ENCODE measurements at places on chromosomes 7 and 10.

- H3K36me3 ChIP-seq, result no peaks in the 10 kb centered on the region
- no peak for DNase-seq
- H3K4me3 ChIP-seq, result no peak overlapping the region
- H3K27me3 ChIP-seq, result peaks cover 23% of the 10 kb centered on the region
- H3K4me1 ChIP-seq, result no peaks in the 10 kb centered on the region
Measured at GRCh38 chr10:26173837-26174236, 42.7 kb upstream of the GAD2 start.

DNA sequence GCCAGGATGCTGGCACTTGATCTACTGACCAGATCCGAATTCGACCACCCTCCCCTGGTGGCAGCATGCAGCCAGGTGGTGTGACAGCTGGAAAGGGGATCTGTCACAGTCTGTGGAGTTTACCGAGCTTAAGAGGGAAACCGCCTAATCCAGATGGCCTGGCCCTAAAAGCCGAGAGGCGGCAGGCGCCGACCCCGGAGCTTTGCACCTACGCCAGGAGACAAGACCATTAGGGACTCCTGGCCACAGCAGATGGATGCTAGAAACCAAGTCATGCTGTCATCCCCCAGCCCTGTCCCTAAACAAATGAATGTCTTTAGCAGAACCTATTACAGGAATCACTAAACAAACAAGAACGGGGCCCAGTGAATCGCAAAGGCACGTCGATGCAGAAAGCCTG, 27.7 kb downstream of the RCC1L start:
- no peak overlapping the region for H3K27ac ChIP-seq
- H3K27me3 ChIP-seq, result no peaks in the 10 kb centered on the region
- no peak for DNase-seq
- H3K4me3 ChIP-seq, result no peak overlapping the region

GRCh38 chr7:86991771-86992191, 67.7 kb downstream of the ELAPOR2 start:
- no peak overlapping the region for H3K27ac ChIP-seq
- H3K27me3 ChIP-seq, result no peaks in the 10 kb centered on the region

GRCh38 chr7:104772405-104773345, 241.3 kb upstream of the KMT2E start:
- no peak overlapping the region for H3K27ac ChIP-seq
- no peaks in the 10 kb centered on the region for H3K4me1 ChIP-seq
- H3K4me3 ChIP-seq, result no peak overlapping the region
- no peaks in the 10 kb centered on the region for H3K27me3 ChIP-seq
- H3K36me3 ChIP-seq, result no peaks in the 10 kb centered on the region
- DNase-seq, result no peak

- DNase-seq, result peak; percentile 52
- no peak overlapping the region for H3K4me3 ChIP-seq
- H3K27ac ChIP-seq, result no peak overlapping the region
- H3K36me3 ChIP-seq, result no peaks in the 10 kb centered on the region
- H3K27me3 ChIP-seq, result no peaks in the 10 kb centered on the region
Measured at GRCh38 chr10:21020545-21020944, 123.4 kb upstream of the NEBL start.

DNA sequence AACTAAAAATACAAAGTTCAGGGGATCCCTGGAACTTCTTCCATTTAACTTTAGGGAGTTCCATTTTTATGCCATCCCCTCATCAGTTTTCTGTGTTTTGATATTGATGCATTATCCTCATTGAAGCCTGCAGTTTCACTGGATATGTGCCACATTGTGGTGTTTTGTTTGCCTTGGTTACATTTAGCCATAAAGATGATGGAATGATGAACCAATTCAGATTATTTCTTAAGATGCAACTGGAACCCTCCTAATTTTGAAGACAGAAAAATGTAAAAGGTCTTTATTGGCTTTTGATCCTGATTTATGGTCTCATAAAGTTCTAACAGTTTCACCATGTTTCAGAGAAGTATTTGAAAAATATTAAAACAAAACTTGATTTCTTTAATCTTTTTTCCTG, 314.2 kb upstream of the KLF6 start:
- no peaks in the 10 kb centered on the region for H3K36me3 ChIP-seq
- H3K27ac ChIP-seq, result no peak overlapping the region
- no peaks in the 10 kb centered on the region for H3K27me3 ChIP-seq
- DNase-seq, result no peak

Data from SJCRH30 (cell line).